ENCODE measurements at places on chromosomes 12 and 14.

GRCh38 chr14:26820138-26820537 is 222.3 kb upstream of the NOVA1 start:
- DNase-seq: no peak

DNA sequence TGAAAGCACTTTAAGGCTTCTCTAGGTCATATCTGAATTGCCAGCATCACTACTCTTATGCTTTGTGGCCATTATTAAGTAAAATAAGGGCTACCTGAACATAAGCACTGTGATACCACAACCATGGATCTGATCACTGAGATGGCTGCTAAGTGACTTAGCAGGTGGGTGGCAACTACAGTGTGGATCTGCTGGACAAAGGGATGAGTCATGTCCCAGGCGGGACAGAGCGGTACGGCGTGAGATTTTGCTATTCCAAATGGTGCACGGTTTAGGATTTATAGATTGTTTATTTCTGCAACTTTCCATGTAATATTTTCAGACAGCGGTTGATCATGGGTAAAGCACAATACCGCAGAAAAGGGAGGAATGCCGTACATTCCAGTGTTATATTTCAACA is 39.4 kb downstream of the MLXIP start:
- no peak for DNase-seq

DNA sequence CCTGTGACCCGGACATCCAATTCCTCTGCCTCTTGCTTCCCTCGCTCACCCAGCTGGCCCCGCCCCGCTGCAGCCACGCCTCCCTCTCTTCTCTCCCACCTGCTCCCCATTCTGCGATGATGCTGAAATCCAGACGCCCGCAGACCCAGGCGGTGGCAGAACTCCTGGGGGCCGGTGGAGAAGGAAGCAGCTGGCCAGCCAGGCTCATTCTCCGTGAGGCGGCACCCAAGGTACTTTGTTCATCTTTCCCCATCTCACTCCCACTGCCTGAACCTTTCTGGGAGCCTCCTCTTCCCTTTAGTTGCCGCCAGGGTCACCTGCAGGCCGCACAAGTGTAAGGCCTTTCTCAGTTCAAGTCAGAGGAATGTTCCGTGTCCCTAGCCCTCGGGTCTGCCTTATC is 35.7 kb downstream of the FOXN4 start:
- no peak for DNase-seq

- DNase-seq: no peak
These were observed 68.2 kb upstream of the E2F7 start for GRCh38 chr12:77133566-77133965.

DNA sequence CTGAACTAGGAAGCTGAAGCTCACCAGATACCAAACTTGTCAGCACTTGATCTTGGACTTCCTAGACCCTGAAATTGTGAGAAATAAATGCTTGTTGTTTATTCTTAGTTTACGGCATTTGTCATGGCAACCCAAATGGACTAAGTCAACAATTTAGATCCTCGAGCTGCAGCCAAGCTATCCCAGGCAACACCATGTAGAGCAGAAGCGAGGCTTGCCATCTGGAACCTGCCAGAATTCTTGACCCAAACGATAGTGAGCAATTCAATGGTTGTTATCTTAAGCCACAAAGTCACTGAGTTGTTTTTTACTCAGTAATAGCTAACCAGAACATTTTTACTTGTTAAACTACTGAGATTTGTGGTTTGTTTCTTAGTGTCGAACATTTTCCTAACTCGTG is 458.5 kb upstream of the FLRT2 start:
- no peak for DNase-seq

DNA sequence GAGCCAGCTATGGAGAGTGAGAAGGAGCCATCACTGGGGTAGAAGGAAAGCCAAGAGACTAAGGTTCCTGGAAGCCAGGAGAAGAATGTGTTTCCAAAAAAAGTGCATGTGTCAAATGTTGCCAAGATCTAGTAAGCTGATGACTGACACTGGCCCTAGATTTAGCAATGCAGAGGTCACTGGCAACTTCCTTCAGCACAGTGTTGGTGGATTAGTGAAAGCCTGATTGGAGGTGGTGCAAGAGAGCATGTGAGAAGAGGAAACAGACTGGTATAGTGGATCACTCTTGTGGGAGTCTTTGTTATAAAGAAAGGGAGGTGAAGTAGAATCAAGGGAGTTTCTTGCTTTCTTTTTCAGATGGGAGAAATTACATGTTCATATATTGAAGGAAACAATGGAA is 34.1 kb upstream of the CHGA start:
- no peak for DNase-seq

DNA sequence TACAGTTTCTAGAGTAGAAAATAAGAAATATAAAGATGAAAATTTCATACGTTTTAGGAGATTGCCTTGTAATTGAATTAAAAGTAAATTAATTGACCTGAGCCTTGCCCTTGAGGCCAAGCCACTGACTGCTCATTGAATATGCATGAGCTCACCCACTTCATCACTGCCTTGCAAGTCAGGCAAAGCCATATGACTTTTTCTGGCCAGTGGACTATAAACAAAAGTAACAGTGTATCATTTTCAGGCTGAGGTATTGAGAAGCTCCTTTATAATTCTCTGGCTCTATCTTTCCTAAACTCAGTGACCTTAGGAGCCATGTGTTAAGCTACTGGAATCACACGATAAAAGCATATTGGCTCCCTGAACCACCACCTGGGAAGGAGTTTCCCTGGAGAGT is 369.3 kb downstream of the NUAK1 start:
- no peak for DNase-seq

DNA sequence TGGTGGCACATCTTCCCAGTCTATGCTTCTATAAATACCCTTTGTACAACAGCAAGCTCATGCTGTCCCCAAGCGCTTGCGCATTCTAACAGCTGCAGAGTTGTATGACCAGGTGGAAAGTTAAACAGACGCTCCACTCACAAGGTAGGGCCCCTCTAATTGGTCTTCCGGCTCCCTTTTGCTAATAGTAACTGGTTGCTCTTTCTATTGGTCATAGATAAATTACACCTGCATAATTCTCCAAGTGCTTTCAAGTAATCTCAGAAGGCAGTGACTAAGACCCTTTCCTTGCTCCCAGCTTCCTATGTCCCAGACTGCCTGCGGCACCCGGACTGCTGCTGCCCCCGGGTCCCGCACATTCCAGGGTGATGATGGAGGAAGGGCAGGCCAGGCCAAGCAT is 6.1 kb upstream of the TSPAN9 start:
- no peak for DNase-seq

- no peak for DNase-seq
These were observed 7.7 kb upstream of the SERPINA6 start for GRCh38 chr14:94330857-94331256.

GRCh38 chr12:21911832-21912231 is 29.4 kb downstream of the ABCC9 start:
- DNase-seq: no peak

DNA sequence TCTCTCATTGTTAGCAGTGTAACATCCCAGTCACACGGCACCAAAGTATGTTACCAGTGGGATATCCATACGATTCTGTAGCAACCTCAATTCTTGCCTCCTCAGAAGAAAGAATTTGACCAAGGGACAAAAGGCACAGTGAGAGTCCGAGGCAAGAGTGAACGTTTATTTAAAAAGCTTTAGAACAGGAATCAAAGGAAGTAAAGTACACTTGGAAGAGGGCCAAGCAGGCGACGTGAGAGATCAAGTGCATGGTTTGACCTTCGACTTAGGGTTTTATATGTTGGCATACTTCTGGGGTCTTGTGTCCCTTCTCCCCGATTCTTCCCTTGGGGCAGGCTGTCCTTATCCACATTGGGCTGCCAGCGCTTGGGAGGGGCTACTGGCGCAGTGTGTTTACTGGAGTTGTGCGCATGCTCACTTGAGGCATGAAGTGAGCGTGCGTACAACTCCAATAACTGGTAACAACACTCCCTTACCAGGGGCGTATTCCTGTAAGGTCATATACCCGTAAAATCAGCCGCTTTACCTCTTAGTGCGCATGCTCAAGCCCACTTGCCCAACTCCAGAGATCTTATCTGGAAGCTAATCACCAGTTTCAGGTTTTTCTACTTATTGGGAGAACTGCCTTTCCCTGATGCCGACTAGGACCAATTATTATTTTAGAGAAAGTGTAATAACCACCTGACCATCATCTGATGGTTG is 71.7 kb downstream of the FAR2 start:
- DNase-seq: no peak

GRCh38 chr12:29160230-29160629 is 11.2 kb downstream of the FAR2 start:
- DNase-seq: peak; percentile 71

DNA sequence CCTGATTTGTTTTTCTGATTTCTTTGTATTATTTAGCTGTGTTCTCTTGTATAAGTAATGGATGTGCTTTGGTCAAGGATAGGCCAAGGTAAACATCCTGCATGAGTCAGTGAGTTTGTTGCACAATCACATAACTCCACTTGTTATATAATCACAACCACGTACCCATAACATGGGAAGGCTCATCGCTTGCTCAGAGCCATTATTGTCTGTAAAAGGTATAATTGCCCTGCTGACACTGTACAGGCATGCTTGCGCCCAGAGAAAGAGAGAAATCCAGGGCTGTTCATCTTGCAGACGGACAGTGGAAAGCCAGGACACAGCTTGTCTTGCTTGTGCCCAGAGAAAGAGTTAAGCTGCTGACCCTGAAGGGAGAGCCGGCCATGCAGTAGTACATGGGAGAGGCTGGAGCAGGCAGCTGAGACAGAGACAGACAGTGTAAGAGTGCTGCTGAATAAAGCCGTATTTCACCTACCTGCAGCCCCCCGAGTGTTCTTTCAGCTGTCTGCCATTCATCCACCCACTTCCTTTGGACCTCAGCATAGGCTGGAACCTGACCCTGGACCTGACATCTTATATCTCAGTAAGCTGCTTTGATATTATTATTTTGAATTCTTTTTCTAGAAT is 174.7 kb upstream of the DAAM1 start:
- DNase-seq: no peak

DNA sequence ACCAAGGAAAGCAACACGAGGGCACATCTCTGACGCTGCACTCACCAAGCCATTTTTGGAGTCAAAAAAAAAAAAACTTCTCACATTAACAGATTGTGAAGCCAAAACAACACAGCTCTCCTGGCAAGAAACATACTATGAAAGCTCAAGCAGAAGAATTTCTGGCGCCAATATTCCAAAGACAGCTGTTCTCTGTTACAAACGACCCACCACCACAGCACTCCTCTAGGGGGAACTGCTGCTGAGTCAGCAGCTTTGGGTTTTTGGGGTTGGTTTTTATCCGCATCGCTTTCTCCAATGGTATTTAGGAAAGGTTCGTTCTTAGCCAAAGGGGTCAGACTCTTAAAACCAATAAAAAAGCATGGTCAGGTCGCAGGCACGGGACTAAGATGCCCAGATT is 379.4 kb downstream of the RPS29 start:
- no peak for DNase-seq

GRCh38 chr12:104699489-104700190 is 242.9 kb downstream of the CHST11 start:
- DNase-seq: no peak

- DNase-seq: no peak
These were observed 220.6 kb upstream of the HMGA2 start for GRCh38 chr12:65603438-65604351.

DNA sequence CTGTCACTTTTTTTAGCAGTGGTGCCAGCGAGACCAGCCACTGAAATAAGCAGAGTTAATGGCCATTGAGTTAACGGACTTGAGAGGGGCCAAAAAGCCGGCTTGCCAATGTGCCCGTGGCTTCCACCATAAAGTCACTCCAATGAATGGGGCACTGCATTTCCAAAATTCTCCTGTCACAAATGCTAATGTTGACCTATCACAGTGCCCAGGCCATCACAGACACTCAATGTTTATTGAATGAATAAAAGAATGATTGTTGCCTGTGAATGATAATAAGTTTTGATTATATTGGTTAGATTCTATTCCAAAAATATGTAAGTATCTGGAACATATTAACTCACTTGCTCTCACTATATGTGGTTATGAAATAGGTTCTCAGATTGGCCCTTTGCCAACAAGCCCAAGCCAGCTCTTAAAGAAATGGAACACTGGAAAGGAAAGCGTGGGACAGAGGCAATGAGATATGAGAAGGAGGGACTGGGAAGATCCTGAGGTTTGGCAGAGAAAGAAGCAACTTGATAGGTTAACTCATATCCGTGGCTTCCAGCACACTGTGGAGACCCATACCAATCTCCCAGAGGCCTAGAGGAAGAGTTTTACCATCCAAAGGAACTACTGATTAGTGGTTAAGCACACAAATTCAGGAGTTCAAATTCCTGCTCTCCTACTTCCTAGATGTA is 108.7 kb downstream of the BTG1 start:
- no peak for DNase-seq

- no peak for DNase-seq
These were observed 111.9 kb downstream of the LGR5 start for GRCh38 chr12:71551529-71551928.

- no peak for DNase-seq
These were observed 27.8 kb downstream of the CLIP1 start for GRCh38 chr12:122394626-122395194.

DNA sequence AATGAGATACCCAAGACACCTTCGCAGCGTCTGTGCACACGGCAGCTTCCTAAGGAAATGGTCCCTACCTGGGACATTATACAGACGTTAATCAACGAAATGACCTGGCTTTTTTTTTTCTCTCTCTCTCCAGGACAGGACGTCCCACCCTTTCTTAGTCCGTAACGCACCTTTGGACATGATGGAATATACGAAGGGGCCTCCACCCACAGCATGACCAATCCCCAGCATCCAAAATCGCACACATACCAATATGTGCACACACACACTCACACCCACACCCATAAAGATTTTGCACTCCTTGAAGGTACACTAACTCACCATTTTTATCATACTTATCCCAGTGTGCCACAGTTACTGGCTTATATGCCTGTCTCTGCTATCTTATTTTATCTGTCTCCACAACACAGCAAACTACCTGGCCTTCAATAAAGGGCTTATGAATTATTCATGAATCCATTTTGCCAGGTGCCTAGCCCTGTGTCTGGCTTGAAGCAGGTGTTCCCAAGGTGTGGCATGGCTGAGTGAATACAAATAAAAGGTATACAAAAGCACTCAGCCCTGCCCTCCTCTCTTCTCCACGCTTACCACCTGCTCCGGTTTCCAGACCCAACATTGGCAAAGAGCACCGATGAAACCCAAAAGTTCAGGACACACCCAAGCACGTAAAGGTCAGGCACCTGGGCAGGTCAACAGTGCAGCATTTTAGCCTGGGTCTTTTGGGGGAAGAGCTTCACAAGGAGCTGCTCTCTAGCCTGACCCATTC is 2.2 kb downstream of the SCNN1A start:
- no peak for DNase-seq

- DNase-seq: no peak
These were observed 157.4 kb downstream of the LRRK2 start for GRCh38 chr12:40382217-40382616.

DNA sequence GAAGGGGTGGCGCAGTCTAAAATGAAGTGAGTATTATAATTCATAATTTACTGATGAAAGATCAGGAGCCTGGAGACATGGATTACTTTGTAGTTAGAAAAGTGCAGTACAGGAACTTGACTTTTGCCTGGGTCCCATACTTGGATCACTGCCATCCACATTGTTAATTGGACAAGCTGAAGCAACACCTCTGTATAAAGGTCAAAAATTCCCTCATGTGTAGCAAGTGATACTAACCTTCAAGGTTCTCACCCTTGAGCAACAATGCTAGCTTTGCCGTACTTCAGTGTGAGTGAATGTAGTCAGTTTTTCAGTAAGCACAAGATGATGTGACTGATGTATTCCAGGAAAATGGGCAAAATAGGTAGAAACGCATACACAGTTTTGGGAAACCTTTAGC is 44.6 kb upstream of the PLBD1 start:
- no peak for DNase-seq
